Activated naive CD4-positive, alpha-beta T cell treated with anti-CD3 and anti-CD28 coated beads for 36 hours (primary cell): ENCODE measurements at places on chromosomes 1 and 21.

- DNase-seq = no peak
Measured at GRCh38 chr1:243346016-243346415, 90.2 kb downstream of the SDCCAG8 start.

- peak; percentile 24 for DNase-seq
Measured at GRCh38 chr1:114154963-114155322, 1.3 kb upstream of the SYT6 start.

GRCh38 chr21:45507888-45508508 is 34.2 kb downstream of the SLC19A1 start:
- DNase-seq = no peak

GRCh38 chr21:43923391-43923790 is 58.4 kb downstream of the AGPAT3 start:
- no peak for DNase-seq

DNA sequence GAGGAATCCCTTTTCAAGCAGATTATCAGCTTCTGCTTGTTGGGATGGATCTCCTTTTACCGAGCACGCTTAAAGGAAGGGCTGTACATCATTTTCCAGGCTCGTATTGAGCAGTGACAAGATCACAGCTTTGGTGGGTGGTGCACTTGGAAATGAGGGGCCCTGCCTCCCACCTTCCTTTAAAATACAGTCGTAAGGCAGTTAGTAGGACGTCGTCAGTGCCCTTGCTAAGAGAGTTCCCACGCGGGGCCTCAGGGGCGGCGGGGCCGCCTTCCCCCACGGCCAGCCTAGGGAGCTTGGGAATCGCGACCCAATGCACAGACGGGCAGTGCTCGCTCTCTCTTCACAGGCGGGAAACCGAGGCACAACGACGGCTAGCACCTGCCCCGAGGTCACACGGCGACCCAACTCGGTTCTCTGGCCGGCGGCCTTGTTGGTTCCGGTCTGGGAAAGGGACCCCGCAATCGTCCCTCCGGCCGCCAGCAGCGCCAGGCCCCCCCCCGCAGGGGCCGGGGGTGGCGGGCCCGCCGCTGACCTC is 58.6 kb downstream of the H3-3A start:
- no peak for DNase-seq

GRCh38 chr21:36890086-36890485 is 76.4 kb downstream of the HLCS start:
- no peak for DNase-seq

DNA sequence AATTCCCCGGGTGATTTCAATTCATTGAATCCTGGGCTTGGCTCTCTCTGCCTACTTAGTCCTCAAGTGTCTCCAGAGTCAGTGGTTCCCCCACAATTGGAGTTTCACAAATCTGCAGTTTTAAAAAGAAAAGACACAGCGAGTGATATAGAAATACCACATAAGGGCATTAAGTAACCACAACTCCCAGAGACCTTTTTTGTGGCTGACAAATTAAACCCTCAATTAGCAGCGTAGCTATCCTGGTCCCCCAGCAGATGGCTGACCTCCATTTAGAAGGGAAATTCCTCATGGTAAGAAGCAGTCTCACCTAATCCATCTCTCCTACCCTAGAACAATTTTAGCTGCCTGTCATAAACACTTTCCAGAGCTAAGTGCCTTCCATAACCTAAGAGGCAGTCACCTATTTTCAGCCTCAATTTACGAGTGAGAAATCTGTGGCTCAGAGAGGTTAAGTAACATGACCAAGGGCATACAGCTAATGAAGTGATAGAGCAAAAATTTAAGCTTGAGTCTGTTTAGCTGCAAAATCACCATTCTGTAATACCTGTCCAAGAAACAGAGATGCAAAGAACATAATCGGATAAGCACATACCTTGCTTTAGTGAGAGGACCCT is 56.0 kb upstream of the NBPF3 start:
- no peak for DNase-seq

GRCh38 chr1:167685844-167686243 is 35.9 kb upstream of the MPZL1 start:
- DNase-seq = no peak

DNA sequence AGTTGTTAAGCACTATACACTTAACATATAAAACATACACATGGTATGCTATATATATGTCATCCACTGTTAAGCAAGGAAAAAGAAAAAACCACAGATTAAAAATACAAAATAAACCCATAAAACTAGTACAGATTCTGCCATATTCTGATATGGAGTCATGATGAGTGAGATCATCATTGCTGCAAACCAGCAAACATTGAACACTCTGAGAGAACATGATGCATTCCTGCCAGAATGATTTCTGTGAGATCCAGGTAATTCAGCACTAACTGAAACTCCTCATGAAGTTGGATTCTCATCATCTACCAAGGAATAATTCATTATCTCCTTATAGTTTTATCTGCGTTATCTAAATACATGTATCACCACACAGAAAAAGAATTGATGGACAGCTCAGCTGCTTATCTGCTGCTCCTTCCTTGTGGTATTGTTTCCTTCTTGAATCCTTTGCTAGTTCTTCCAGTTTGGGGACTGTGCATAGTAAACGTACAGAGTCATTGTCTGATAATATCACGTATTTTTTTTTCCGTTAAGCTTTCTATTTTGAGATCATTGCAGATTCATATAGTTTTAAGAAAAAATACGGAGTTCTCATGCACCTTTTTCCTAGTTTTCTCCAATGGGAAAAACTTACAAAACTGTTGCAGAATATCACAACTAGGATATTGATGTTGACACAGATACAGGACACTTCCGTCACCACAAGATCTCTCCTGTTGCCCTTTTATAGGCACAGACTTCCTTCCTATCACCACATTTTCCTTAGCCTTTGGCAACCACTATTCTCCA is 9.3 kb downstream of the RAB4A start:
- no peak for DNase-seq

- DNase-seq = no peak
Measured at GRCh38 chr1:232207073-232207866, 422.7 kb downstream of the SIPA1L2 start.

DNA sequence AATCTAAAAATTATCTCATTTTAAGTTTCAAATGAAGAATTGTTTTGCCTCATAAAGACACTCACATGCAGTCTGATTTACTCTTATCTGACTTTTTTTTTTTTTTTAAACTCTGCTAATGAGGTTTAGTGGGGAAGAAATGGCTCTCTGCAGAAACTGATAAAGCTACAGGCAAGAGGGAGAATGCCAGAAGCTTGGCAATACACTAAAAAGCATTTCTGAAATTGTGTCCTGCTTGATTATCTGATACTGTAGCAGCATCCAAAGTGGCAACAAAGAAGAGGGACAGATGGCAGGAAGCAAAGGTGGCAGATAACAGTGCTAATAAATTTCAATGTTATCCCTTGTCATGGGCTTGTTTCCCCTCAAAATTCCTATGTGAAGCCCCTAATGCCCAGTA is 1744.9 kb downstream of the NCAM2 start:
- DNase-seq = no peak

DNA sequence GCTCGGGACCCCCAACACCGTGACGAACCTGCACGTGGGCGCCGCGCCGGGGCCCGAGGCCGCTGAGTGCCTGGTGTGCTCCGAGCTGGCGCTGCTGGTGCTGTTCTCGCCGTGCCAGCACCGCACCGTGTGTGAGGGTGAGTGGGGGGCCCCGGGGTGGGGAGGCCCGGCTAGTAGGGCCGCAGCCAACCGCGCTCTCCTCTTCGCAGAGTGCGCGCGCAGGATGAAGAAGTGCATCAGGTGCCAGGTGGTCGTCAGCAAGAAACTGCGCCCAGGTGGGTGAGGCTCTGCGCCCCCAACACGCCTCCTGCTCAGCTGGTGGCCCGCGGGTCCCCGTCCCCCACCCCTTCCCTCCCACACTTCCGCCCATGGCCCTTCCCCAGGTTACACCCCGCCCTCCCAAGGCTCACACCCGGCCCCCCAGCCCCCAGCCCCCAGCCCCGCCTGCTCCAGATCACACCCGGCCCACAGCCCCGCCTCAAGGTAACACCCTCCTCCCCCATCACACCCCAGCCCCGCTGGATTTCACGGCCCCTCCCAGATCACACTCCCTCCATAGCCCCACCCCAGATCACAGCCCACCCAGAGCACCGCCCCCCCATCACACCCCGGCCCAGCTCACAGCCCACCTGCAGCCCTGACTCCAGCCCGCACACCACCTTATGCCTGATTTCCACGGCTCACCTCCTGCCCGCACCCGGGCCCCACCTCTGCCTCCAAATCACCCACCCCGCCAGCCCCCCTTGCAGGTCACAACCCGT is 2.4 kb upstream of the MMP23B start:
- peak; percentile 41 for DNase-seq

GRCh38 chr1:167599957-167600581 is 30.0 kb upstream of the RCSD1 start:
- DNase-seq = peak; percentile 71

GRCh38 chr1:77459881-77460280 is 178.1 kb downstream of the AK5 start:
- no peak for DNase-seq

DNA sequence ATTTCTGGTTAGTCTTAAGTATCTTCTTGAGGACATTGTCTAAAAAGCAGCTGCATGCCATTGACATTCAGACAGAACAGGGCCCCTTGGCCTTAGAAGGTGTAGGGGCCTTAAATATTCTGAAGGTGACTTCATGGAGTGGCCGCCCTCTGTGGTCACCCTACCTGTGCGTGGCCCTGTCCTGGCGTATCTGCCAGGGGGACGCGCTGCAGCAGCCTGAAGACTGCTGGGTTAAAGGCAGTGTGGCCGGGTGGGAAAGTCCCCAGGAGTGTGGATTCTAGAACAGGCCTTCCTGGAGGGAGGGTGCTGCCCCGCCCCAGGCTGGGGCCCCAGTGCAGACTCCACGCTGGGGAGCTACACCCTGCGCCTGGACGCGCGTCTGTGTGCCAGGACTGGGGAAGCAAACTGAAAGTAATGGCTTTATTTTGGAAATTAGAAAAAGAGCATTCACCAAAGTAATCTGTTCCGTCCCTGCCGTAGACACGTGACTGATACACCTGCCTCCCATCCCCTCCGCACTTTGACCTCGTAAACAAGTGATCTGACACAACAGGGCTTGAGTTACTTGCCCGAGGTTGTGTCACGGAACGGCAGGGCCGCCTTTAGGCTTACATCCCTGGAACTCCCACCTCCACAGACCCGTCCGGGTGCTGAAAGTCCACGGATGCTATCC is 1.8 kb downstream of the AGPAT3 start:
- peak; percentile 76 for DNase-seq

GRCh38 chr1:241606544-241606943 is 33.6 kb downstream of the CHML start:
- no peak for DNase-seq

GRCh38 chr1:102896286-102896685 is 212.0 kb downstream of the COL11A1 start:
- DNase-seq = no peak

DNA sequence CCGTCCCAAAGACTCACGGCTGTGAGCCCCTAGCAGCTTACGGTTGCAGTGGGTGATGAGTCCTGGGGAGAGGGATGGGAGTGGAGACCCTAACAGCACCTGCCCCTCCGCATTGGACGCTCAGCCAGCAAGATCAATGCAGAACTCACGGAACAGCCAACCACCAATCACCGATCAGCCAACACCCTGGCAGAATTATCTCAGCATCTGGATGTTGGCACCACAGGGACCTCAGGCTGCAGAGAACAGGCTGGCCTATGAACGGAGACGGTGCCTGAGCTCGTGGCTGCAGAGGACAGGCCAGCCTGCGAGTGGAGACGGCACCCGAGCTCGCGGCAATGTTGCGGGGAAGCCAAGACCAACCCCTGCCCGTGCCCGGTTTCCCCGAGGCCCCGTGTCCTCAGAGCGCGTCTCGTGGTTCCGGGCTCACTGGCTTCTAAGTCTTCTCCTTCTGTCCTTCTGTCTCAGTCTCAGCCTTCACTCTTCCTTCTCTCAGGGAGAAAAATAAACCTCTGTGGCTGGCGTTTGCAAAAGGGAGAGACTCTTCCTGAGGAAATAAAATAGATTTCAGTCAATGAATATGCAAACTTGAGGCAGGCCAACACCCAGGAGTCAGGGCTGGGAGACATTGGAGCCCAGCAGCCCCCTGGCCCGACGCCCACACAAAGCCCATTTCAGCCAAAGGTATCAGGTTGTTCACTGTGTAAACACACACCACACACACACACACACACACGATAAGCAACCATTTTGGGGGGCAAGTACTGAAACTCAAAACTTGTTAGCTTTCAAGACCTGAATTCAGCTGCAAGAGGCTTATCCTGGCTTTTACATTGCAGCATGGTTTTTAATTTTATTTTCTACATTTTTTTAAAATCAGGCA is 67.8 kb downstream of the SIK1 start:
- no peak for DNase-seq

GRCh38 chr1:70495370-70495769 is 84.3 kb downstream of the CTH start:
- no peak for DNase-seq

DNA sequence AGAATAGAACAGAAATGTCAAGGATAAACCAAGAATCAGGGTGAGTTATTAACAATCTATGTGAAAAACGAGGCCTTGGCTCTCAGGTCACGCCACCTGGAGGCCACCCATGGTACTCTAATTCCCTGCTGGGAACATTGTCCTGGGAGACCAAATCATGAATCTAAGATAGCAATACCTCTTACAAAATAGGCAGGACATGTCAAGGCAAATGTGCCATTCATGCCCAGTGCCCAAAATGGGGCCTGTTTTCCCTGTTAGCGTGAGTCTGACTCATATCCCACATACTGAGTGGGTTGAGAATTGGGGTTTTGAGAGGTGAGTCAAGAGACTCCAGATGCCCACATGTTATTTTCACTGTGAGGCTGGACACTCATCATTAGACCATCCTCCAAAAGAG is 380.8 kb downstream of the HHIPL2 start:
- DNase-seq = peak; percentile 18

DNA sequence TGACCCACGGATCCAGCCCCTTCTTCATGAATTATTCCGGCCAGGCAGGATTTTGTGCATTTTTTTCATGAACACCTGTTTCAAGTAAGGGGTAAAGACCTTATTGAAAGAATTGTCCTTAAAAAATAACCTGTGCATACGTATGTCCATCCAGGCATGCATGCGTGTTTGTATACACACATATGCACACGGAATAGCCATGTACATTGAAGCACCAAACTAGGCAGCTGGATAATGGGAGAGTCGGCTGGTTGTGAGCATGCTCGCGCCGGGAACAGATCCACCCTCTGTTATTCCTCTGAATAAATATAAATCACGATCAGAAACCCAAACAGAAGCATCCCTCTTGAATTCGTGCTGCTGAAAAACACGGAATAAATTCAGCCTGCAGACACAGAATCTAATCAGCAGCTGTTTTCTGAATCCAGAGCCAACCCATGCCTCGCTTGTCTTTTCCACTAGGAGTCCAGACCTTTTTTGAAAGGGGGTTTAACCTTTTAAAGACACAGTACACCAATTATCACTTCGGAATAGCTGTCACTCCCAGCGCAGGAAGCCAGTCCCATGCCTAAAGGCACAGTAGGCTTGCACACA is at the start of gene HIVEP3:
Gene HIVEP3 (minus strand): TSS at position 473 of the 594 bp plus-strand sequence.
- no peak for DNase-seq

GRCh38 chr1:210620867-210621488 is 292.3 kb downstream of the HHAT start:
- no peak for DNase-seq

- no peak for DNase-seq
Measured at GRCh38 chr1:183757061-183757460, 47.9 kb upstream of the RGL1 start.

GRCh38 chr1:8464377-8464776 is 146.5 kb downstream of the SLC45A1 start:
- DNase-seq = no peak

- no peak for DNase-seq
Measured at GRCh38 chr1:231215681-231216385, 25.2 kb upstream of the GNPAT start.

- no peak for DNase-seq
Measured at GRCh38 chr1:220982686-220983085, 103.4 kb downstream of the HLX start.

GRCh38 chr1:38231941-38232340 is 185.3 kb upstream of the POU3F1 start:
- DNase-seq = no peak
